ENCODE measurements at places on chromosomes 16 and 17.

DNA sequence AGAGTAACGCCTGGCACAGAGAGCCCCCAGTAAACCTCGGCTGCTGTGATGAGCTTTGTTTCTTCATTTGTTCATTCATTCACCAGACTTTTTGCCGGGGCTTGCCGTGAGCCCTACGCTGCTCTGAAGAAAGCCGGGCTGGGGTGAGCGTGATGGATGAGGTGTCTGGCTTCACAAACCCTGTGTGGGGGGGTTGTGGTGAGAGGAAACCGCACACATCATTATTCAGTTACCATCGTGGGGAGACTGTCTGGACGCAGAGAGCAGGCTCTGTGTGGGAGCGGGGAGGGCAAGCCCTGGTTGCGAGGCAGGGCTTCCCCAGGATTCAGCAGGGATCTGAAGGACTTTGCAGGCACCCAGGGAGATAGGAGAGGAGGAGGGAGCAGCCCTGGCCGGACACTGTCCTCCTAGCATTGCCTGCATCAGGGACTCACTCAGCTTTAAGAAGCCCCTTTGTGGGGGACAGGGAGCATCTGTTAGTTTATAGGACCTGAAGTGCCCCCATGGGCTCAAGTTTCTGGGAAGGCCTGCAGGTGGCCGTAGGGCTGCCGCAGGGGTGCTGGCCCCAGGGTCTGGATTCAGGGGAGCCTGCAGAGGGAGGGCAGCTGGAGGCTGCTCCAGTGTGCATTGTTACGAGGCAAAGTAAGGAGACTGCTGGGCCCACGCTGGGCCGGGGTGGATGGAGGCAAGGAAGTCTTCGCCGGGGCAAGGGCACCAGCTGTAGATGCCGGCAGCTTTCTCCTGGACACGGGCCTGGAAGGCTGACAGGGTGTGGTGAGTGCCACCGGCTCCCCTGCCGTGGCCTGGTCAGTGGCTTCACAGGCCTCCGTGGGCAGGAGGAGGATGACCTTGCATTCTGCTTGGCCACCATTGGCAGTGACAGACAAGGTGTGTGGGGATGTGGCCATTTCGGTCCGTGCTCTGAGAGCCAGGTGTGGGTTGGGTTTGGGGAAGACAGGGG, 334.5 kb downstream of the SEC14L1 start:
- peak; percentile 68 for DNase-seq

- DNase-seq: no peak
Observed at GRCh38 chr17:17685775-17686291, 4.6 kb downstream of the RAI1 start.

DNA sequence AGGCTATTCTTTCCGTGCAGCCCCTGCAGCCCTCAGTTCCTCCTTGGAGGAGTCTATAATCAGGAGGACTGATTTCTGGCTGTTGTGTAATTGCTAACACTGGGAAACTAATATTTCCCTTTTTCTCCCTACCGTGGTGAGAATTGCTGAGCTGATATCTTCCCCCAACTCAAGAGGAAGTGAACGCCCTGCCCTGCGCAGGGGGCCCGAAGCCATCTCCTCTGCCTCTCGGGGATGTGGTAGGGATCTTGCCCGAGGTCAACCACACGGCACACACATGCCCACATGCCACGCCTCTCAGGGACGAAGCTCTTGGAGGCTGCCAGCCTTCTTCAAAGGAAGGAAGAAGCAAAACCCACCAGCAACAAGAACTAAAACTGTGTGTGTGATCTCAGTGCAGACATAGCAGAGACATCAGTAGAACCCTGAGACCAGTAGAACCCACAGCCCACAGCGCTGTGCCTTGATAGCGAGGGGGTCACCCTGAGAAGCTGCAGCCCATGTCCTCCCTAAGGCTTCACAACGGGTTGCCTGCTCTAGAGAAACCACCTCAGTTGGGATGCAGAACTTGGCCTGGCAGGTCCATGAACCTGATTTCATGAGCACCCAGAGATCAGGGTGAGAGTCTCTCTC, 8.9 kb upstream of the ULK2 start:
- DNase-seq: no peak

GRCh38 chr16:13919330-13919682, 648 bp upstream of the ERCC4 start:
- DNase-seq: no peak

GRCh38 chr16:58923094-58923493, 189.0 kb upstream of the GOT2 start:
- DNase-seq: no peak

DNA sequence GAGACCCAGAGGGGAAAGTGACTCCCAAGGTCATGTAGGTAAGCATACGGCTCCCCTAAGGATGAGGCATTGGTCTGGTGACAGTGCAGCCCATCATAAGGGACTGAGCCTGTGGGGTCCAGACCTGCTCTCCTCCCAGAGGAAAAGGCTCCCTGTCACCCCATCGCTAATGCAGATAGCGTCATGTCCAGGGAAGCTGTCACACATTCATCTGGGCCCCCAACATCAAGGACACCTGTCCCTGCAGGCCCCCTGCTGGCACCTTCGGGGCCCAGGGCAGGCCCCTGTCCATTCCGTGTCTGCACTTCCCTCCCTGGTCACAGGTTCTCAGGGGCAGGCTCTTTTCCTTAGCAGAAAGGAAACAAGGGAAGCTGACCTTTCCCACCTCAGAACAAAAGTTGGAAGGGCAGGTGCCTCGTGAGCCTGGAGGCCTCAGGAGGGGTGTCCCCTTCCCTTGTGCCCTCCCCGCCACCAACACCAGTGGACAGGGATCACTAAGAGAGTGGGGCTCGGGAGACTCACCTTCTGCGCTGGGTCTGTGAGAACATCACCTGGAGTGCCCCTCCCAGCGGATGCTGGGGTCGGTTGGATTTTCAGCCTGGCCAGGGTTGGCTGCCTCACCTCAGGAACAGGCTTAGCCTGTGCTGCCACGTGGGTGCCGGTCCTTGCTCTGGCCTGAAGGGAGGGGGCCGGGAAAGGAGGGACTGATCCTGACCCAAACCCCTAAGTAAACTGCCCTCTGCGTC, 17.3 kb upstream of the LASP1NB start:
- no peak for DNase-seq

DNA sequence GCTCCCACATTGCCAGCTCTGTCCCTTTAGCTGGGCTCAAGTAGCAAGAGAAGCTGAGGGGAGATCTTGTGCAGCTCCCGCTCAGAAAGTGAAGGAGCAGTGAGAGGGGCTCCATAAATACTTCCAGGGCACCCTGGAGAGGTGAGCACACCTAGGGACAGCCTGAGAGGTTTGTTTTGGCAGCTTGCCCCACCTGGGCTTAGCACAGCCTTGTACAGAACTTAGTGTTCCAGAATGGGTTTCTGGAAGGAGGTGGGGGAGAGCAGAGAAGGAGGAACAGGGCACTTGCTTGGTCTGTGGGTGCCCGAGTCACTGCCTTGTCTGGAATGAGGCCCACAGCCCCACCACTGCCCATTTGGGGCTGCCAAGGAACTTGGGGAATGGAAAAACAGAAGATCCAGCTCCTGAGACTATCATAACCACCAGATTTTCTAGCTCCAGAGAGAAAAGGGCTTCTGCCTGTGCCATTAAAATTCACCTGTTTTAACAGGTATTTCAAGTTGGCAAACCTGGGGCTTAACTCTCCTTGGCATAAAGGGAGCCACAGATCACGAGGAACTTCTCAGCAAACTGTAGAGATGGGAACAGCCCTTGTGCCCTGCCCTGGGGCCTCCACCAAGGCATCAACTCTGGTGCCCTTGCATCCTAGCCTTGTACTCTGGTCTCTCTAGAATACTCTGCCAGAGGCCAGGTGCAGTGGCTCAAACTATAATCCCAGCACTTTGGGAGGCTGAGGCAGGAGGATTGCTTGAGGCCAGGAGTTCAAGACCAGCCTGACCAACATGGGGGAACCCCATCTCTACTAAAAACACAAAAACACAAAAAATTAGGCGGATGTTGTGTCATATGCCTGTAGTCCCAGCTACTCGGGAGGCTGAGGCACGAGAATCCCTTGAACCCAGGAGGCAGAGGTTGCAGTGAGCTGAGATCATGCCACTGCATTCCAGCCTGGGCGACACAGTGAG, 1.9 kb downstream of the PRR15L start:
- DNase-seq: no peak

DNA sequence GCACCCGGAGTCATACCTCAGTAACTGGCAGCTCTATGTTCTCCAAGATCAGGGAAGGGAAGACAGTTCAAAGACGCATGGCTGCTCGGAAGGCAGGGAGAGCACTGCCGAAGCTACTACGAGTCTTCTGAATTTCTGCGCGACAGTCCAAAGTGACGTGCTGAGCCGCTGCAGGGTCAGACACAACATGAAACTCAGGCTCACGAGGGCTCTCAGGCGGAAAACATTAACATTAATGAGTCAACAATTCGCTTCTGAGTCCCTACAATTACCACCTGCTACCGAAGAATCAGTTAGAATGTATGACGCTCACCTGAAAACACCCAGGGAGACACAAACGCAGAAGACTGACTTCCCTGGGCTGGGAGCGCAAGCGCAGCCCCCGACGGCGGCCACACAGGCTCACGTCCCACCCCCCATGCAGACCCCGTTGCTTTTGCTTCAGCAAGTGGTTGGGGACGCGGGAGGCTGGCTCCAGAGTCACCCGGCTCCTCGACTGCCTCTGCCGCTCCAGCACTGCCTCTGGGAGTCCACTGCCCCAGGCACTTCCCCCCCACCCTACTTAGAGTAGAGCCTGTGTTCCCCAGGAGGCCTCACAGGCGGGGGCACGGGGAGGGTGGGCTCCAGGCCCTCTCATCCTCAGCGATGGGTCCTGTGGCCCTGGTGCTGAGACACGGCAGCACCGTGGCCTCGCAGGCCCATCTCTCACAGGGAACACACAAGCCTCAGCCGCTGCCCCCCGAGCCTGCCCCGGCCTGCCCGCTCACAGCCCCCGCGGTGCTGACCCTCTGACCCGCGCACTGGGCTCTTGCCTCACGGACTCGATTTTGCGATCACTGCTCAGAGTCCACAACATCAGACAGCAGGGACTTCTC, 38.9 kb downstream of the LMF1 start:
- no peak for DNase-seq

DNA sequence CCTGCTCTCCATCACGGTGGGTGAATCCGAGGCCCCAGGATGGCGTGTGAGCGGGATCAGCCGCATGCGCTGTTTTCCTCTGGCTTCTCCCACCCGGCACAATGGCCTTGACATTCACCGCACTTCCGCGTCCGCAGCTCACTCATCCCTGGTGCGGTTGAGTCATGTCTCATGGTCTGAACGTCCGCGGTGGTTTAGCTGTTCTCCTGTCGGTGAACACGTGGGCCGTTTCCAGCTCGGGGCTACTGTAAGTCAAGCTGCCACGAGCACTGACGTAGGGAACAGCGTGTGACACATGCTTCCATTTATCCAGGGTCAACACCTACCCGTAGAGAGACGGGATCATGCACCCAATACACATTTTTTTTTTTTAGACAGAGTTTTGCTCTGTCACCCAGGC, 15.3 kb upstream of the CACNA1H start:
- no peak for DNase-seq

DNA sequence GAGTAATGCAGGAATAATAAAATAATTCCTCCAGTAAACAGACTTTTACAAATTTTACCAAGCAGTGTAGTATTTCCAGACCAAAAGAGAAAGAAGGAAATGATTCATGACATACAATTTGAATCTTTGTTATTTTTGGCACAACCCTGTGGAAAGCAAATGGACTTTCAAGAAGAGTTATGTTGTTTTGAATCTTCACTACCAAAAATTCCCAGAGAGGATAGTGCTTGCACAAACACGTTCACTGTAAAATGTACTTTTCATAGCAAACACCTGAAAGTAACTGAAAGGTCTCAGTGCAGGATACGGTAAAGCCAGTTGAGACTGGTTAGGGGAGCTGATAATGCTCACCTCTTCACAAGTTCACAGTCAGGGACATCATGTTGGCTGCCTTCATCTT, 107.1 kb downstream of the USP22 start:
- DNase-seq: no peak

Data from stimulated activated CD8-positive, alpha-beta memory T cell treated with anti-CD3 and anti-CD28 coated beads, Interleukin-4, amount 100 ng/mL, for 24 hours (primary cell).